ENCODE measurements at places on chromosomes 11 and 22.

- peak; percentile 80 for DNase-seq
Observed at GRCh38 chr22:44701824-44702478, at the start of gene PRR5. PRR5 (plus strand) TSS chr22:44702204; CDS start chr22:44702475, 271 bp downstream.

DNA sequence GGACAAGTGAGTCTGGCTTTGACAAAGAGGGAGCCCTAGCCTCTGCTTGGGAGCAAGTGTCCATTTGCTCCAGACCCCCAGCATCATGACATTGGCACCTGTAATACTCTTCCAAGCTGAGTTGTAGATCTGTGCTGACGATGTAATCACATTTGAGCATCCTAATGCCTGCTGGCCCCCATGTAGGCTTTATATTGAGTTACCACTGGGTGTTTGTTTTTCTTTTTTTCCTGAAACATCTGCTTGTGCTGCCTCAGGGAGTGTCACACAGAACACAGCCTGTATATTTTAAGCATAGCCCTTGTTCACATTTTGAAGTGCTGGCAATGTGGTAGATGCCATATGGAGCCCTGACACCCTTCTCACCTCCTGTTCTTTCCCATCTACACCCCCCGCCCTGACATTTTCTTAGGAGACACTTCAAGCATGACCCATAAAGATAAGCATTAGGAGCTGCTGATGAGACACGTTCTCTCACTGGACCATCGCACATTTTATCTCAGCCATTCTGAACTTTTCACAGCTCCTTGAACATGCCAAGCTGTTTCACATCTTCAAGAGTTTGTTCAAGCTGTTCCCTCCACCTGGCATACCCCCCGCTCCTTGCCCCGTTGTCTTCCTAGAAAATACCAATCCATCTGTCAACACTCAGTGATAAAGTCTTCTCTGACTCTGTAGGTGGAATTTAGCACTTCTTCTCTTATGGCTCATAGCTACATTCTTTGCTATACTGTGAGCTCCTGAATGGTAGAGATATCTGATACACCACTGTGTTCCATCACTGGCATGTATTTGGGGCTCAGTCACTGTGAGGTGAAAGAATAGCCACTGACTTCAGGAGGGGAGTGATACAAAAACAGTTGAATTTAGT, 128.7 kb downstream of the TRIM44 start:
- no peak for DNase-seq

DNA sequence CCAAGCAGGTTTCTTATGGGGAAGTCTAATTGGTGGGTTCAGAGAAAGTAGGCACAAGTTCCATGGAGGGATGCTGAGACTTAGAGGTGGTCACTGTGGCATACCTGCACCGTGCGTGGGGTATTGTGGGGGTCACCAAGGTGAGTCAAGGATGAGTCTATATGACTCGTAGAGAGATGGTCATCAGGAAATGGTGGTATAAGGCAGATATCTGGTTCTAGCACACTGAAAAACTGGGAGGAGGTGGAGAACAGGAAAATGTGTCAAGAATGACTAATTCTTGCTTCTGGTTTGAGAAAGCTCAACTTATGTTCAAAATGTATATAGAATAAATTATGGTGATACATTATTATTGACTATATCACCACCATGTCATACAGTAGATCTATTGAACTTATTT, 258.1 kb downstream of the RAB38 start:
- no peak for DNase-seq

GRCh38 chr11:66951927-66952337, 6.3 kb downstream of the PC start:
- DNase-seq: no peak

GRCh38 chr22:43957871-43958270, 2.6 kb downstream of the SAMM50 start:
- DNase-seq: no peak

DNA sequence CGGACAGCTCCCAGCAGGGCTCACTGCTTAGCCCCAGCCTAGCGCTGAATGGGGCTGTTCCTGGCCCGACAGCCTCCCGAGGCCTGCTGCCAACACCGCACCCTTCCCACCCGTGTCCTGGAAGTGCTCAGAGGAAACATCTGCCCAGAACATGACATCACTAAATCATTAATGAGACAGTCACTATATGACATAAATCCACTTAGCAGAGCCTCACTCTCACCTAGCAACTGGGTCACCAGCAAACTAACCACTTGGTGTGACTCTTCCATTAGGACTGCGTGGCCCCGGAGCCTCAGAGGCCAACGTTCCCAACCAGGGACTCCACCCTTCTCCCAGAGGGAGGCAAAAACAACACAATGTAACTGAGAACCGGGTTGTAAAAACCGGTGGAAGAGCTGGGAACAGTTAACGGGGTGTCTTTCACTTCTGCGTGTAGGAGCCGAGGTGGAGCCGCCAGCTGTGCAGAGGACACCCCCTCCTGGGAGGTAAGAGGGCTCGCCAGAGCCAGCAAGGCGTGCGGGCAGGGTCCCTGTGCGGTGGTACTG, 21.4 kb upstream of the PACSIN2 start:
- DNase-seq: no peak

DNA sequence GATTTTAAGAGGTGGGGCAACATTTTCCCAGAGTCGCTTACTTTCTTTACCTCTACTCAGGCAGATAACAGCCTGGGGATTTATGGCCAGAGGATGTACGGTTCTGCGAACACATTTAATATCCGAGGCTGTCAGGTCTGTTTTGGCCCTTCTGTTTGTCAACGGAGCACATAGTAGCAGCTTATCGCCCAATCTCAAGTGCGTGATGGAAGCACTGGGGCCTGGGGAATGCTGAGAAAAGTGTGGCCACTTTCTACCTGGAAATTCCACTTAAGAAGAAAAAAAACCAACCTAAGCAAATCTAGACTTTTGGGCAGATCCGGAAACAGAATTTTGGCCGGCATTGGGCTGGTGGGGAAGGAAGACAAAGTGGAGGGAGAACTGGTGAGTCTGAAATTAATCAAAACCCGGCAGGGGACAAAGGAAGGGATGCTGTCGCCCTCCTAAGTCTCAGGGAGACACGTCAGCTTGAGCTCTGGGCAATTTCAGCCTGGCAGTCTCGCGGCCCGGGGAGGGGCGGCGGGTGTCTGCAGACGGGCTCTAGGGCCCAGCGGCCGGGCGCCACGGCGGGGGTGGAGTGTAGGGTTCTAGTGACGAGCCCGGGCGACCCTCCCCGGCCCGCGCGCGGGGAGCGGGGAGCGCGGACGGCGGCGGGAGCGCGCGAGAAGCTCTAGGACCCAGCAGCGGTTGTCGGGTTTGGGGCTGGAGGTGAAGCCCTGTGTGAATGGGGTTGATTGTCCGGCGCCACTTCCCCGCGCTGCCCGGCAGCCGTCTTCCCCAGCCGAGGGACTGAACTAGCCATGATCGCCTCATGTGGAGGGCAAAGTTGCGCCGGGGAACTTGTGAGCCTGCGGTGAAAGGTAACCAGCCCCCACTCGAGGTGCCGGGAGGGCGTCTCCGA, at the start of gene AMOTL1:
TSS of gene AMOTL1 (plus strand) at position 656 of the 901 bp plus-strand sequence. CDS start at position 812, 156 bp downstream.
- DNase-seq: no peak

GRCh38 chr11:38392176-38392575, 1794.1 kb upstream of the RAG2 start:
- DNase-seq: no peak

DNA sequence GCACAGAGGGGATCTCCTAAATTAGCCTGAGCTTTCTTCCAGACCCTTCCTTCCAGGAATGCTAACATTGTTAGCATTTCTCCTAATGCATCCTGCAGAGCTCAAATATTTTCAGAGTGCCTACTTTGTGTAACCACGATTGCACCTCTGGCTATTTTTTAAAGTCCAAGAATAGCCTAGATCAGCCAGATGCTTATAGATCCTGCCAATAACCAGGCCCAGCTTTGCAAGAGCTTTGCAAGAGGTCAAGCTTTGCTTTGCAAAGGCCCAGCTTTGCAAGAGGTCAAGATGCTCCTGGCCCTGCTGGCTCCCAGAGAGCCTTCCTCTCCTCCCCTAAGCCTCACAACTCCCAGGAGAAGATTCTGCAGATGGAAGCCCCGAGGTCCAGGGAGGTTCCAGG, 491.9 kb downstream of the MN1 start:
- DNase-seq: no peak

GRCh38 chr11:104858882-104859775, 39.1 kb downstream of the CASP12 start:
- no peak for DNase-seq

DNA sequence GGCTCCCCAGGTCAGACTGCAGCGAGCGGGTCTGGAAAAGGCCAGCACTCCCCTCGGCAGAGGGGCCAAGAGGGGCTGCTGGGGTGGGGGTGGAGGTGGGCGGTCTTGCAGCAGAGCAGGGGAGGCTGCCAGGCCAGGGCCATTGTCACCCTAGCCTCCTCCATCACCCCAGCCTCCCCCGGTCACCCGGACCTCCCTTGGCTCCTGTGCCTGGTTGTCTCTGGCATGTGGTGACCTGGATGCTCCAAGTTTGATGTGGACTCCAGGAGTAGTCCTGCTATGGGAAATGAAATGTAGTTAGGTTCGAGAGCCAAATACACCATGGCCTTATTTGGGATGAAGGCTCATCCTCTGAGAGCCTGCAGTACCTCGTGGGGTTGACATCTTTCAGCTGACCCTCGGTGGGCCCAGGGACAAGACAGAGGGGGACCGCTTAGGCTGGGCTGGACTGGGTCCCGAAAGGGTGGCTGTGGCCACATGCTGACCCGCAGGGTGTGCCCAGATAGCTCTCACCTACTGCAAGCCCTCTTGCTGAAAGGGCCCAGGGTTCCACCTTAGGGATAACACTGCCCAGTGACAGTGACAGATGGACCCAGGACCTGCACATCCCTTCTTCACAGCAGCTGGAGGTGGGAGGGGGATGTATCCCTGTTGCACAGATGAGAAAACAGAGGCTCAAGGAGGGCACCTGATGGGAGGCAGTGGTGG, 24.1 kb downstream of the MRGPRD start:
- no peak for DNase-seq

DNA sequence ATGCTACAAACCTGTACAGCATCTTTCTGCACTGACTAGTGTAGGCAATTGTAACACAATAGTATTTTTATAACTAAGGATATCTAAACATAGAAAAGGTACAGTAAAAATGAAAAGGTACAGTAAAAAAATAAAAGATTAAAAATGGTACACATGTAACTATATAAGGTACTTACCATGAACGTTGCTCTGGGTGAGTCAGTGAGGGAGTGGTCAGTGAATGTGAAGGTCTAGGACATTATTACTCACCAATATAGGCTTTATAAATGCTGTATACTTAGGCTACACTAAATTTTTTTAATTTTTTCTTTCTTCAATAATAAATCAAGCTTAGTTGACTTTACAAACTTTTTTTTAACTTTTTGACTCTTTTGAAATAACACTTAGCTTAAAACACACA, 59.9 kb downstream of the EIF3M start:
- DNase-seq: no peak

- no peak for DNase-seq
Observed at GRCh38 chr11:78907636-78908035, 333.0 kb upstream of the NARS2 start.

GRCh38 chr11:13942971-13943381, 19.5 kb upstream of the SPON1 start:
- DNase-seq: no peak

GRCh38 chr11:118910309-118911112, 15.2 kb downstream of the BCL9L start:
- DNase-seq: peak; percentile 71

DNA sequence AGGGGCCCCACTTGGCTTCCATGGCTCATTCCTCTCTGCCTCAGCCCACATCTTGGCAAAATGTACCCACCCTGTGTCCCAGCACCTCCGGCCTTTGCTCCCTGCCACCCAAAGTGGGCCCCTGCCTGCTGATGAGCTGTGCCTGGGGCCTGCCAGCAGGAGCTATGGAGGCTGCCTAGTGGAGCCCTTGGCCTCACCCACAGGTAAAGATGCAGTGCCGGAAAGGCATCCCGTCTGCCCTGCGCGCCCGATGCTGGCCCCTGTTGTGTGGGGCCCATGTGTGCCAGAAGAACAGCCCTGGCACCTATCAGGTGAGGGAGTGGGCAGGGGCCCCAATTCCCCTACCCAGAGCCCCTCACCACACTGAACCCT, 1.3 kb downstream of the TBC1D10C start:
- no peak for DNase-seq

GRCh38 chr11:63897459-63898146, 19.4 kb downstream of the RCOR2 start:
- DNase-seq: no peak

DNA sequence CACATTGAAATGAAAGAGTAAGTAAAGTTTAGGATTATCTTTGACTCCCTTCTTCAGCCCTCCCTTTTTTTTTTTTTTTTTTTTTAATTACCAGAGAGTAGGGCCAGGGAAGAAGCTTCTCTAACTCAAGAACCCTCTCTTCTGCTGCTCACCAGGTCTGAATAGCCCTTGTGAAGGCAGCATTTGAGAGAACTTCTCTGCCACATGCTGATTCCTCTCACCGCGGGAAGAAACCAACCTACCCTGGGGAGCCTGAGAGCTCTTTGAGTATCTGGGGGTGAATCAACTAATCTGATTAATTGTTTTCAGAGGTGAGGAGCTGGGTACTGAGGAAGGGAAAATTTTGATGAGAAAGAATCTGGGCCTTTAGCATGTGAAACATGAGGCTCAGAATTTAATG, 434.5 kb upstream of the CCDC90B start:
- DNase-seq: no peak

- no peak for DNase-seq
Observed at GRCh38 chr11:90438069-90438468, 215.2 kb upstream of the CHORDC1 start.

DNA sequence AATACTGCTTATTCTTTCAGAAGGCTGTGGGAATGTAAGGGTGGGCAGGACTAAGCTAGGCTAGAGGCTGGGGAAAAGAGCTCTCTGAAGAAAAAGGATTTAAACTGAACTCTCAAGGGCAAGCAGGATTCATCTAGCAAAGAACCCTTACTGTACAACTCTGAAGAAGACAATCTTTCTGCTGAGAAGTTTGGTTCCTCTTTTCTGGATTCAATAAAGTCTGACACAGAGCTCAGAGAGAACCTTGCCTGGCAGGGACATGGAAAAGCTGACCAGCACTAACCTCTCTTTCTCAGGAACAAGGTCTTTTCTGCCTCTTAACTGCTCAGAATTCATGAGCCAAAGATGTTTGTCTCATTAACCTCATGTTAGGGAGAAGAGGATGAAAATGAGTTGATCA, 388.4 kb upstream of the DDI1 start:
- DNase-seq: no peak

GRCh38 chr11:44611687-44612434, 46.4 kb downstream of the CD82 start:
- DNase-seq: peak; percentile 87

- DNase-seq: no peak
Observed at GRCh38 chr11:74459584-74459983, 7.8 kb downstream of the KCNE3 start.

DNA sequence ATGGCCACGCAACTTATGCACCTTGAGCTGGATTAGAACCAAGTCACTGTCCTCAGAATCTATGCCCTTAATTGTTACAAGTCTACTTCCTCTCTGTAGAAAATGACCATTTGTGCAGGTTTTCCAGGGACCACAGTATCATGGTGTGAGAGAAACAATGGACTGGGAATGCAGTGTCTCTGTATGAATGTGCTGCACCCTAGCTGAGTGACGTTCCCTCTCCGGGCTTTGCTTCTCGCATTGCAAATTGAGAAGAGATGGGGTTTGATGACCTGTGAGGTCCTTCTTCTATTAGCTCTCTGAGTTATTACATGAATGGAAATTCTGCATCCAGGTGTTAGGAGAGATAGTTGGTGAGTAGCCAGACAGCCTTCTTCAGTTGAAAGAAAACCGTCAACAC, 1052.3 kb downstream of the NTM start:
- DNase-seq: no peak
